ENCODE measurements at places on chromosomes 7 and 10. TPM values are rescaled to one million over a fixed set of nuclear protein-coding genes. Genes with fewer than 3 reads are reported as not detected.

DNA sequence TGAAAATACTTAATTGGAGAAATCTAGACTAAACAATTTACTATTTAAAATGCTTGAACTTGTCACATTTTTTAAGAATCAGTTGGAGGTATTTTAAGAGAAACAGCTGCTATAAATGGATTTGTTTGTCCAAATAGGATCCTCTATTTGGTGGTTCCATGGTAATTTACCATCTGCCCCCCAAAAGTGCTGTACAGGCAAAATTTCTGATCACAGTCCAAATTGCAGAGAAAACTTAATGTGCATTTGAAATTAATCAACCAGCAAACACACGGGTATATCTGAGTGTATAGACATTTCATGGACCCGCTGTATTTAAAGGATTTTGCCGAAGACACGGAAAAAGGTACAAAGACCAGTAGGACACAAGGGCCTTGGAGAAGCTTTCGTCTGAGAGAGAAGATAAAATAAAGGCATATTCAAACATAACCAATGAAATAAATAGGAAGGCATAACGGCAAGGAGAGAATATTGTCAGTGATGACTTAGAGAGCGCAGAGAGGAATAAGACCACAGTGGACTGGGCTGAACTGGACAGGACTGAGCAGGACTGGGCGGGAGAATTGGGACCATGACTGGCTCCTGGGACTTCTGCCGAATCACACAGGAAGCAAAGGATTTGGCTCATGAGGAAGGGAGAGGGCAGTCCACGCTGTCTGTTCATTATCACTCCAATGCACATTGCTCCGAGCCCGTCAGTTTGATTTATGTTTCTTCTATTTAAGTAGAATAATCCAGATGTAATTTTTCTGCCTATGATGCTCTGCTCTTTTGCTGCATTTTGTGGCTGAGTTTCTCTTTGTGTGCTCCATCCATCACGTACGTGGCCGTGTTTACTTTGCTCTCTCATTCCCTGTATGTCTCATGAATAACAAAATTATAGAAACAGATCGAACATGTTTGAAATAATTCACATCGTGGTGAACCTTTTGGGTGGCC is 112.8 kb downstream of the PRLHR start:
- no peaks in the 10 kb centered on the region for H3K36me3 ChIP-seq
- no peaks in the 10 kb centered on the region for H3K27me3 ChIP-seq
- no peak overlapping the region for H3K27ac ChIP-seq
- no peak overlapping the region for H3K4me3 ChIP-seq

- no peak overlapping the region for H3K4me3 ChIP-seq
- no peak overlapping the region for H3K27ac ChIP-seq
- no peaks in the 10 kb centered on the region for H3K27me3 ChIP-seq
- H3K36me3 ChIP-seq: no peaks in the 10 kb centered on the region
Measured at GRCh38 chr7:73865738-73866445, 4.9 kb downstream of the TMEM270 start.

GRCh38 chr7:80098795-80099194 is 35.8 kb upstream of the GNAI1 start:
- H3K4me1 ChIP-seq: no peaks in the 10 kb centered on the region
- H3K36me3 ChIP-seq: no peaks in the 10 kb centered on the region
- H3K27me3 ChIP-seq: no peaks in the 10 kb centered on the region
- DNase-seq: no peak
- H3K4me3 ChIP-seq: no peak overlapping the region
- H3K27ac ChIP-seq: no peak overlapping the region

DNA sequence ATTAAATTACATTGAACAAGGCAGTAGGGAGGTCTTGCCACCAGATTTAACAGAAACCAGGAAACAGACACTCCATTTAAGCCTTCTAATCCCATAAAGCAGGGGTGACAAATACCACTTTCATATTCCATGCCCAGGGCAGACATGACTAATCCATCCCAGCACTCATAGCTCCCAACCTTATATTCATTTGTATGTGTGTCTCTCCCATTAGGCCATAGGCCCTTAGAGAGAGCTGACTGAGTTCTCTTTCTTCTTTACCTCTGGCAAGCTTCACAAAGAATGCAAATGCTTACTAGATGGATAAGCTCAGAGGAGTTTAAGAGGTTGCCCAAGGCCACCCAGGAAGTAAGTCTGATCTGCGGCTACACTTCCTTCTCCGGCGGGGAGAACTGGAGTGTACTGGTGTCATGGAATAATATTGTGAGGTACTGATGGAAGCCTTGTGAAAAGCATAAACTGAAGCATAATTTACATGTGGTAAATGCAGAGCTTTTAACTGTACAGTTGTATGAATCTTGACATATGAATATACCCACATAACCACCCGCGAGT is 239.7 kb upstream of the HABP2 start:
- no peak overlapping the region for H3K4me3 ChIP-seq
- H3K4me1 ChIP-seq: no peaks in the 10 kb centered on the region
- no peaks in the 10 kb centered on the region for H3K27me3 ChIP-seq
- no peak overlapping the region for H3K27ac ChIP-seq
- H3K36me3 ChIP-seq: no peaks in the 10 kb centered on the region
- DNase-seq: no peak

DNA sequence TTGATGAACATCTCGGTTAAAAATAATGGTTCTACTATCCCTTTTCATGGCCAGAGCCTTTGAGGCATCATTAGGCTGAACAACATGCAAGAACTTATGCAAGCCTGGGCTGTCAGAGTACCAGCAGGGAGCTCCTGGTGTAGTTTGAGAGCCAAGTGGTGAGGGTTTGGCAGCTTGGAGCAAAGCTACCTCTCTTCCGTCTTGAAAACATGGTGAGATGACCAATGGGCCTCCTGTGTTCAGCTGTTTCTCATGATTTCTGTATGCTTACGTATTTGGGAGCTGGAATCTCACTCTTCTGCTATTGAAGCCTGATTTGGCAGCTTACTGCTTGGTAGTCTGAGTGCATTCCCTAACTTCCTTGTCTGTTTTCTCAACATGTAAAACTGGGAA is 150.4 kb downstream of the CXCL12 start:
- no peaks in the 10 kb centered on the region for H3K27me3 ChIP-seq
- no peak overlapping the region for H3K27ac ChIP-seq
- H3K4me3 ChIP-seq: no peak overlapping the region
- H3K4me1 ChIP-seq: no peaks in the 10 kb centered on the region
- no peaks in the 10 kb centered on the region for H3K36me3 ChIP-seq
- DNase-seq: no peak

DNA sequence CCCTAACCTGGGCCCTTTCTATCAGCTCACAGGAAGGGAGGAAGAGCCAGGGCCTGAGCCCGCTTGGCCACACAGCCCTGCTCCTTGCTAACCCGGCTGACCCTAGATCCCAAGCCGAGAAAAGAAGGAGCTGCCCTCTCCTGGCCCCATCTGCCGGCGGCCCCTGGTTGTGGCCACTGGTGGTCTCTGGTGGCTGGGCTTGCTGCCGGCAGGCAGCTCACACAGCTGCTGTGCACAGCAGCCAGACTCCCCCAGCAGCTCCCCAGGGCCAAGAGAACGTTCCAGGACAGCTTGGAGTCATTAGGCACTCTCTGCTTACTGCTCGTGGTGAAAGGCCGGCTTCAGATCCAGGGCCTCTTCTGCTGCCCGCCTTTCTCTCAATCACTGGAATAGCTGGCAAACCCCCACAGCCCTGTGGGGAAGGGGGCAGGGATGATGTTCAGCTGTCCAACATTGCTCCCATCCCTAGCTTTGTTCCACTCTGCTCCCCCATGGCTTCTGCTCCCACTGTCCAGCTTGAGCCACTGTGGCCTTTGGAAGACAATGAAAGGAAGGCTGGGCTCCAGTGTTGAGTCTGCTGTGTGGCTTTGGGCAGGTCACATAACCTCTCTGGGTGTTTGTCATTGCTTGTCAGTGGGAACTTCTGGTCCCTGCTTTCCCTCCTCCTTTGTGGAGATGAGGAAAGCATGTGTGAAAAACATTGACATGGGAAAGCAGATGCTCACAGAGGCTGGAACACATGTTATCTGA is 35.4 kb upstream of the COL13A1 start:
- H3K36me3 ChIP-seq: no peaks in the 10 kb centered on the region
- H3K4me1 ChIP-seq: no peaks in the 10 kb centered on the region
- H3K27me3 ChIP-seq: no peaks in the 10 kb centered on the region
- H3K4me3 ChIP-seq: no peak overlapping the region
- H3K27ac ChIP-seq: no peak overlapping the region
- no peak for DNase-seq

- H3K4me3 ChIP-seq: no peak overlapping the region
- H3K27ac ChIP-seq: no peak overlapping the region
- DNase-seq: no peak
- no peaks in the 10 kb centered on the region for H3K4me1 ChIP-seq
Measured at GRCh38 chr7:95749515-95749914, 22.8 kb upstream of the DYNC1I1 start.

GRCh38 chr10:122446668-122447423 is 7.6 kb upstream of the ARMS2 start:
- H3K4me1 ChIP-seq: no peaks in the 10 kb centered on the region
- no peak overlapping the region for H3K27ac ChIP-seq
- DNase-seq: no peak
- no peaks in the 10 kb centered on the region for H3K27me3 ChIP-seq
- no peaks in the 10 kb centered on the region for H3K36me3 ChIP-seq
- H3K4me3 ChIP-seq: no peak overlapping the region

- H3K4me3 ChIP-seq: no peak overlapping the region
- no peak for DNase-seq
- no peaks in the 10 kb centered on the region for H3K4me1 ChIP-seq
- no peaks in the 10 kb centered on the region for H3K36me3 ChIP-seq
- H3K27ac ChIP-seq: peak overlapping the region; percentile 72
Measured at GRCh38 chr10:58574058-58574457, 61.4 kb downstream of the BICC1 start.

Gene SKIDA1
- total RNA-seq: 1.4 TPM

All from breast epithelium (tissue), 4 donors.